RKO (cell line): ENCODE measurements at places on chromosomes 7 and 10.

- no peak for DNase-seq
Measured at GRCh38 chr7:140738280-140738679, 41.8 kb downstream of the NDUFB2 start.

GRCh38 chr7:117146511-117146910, 176.3 kb downstream of the WNT2 start:
- DNase-seq, result no peak

DNA sequence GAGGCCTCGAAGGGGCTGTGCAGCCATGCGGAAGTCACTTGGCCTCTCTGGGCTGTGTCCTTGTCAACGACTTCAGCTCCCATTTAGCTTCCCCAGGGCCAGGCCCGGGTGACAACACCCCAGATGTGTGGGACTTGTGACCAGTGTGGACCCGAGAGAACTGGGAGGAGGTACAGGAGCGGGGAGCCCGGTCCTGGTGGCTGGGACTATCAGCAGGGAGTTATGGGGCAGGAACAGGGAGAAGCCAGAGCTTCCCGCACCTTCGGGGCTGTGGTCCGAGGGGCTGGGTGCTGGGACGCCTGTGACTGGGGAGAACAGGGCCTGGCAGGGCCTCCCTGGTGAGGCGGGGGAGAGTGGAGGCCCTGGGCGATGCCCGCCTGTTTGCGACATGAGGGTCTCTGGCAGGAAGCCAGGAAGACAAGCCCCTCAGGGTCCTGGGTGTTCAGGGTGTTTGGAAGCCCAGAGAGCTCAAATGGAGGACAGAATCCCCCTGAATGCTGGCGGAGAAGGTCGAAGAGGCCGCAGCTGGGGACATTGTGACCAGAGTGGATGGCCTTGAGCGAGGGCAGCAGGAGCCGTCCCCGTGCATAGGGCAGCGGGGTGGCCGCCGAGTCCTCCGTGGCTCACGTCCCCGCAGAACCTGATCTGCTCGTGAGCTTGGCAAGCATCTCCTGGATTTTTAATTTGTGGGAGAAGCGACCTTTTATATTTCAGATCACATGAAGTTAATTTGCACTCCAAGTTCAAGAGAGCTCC, 30.0 kb upstream of the PSMG3 start:
- no peak for DNase-seq

DNA sequence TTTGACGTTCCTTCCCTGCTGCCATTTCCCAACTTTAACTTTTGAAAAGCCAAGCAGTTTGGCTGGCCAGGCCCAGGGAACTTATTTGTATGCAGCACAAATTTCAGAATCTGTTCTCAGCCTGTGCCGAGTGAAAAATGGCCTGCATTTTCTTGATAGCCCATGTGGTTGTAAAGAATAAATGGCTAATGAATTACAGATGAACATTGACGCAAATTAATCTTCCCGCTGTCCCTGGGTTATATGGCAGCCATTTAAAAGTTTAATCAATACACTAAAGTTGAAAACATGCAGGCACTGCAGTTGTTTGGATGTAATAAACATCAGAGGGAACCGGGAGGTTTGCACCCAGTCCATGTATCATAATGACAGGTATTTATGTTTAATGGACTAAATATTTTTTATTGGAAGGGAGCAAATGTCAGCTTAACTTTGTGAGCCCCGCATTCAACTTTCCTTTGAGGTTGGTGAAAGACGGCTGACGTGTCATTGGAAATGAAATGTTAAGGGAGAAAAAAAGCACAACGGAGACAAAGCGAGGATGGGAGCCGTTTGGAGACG, 1092.4 kb downstream of the LRMDA start:
- no peak for DNase-seq

DNA sequence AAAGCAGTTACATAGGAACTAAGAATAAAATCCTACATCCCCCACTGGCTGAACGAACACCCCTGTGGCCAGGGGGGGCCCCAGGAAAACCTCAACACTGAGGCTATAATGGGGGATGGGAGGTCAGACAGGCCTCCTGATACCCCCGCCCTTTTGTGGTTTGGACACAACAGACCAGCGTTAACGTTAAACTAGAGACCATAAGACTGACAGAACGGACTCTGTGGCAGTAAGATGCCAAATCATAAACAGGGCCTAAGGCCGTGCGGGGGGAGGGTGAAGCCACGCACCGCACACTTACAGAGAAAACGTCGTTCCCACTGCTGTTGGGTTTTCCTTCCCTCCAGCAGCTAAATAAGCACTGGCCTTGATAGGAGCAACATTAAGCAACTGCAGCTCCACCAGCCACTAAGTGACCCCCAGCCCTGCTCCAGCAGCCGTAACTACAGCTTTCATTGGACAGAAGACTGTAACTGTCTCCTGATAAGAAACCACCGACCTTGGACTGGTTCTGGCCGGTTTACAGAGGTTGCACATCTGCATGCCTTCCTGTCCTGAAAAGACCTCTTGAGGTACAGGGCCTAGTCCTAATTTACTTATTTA, 3.4 kb upstream of the PPP2R2D start:
- no peak for DNase-seq

- DNase-seq, result no peak
Measured at GRCh38 chr10:117334066-117334465, 41.2 kb downstream of the PDZD8 start.
